Adipocyte (in vitro differentiated cells): ENCODE measurements at places on chromosomes 13 and 19.
A peak's percentile ranks its signal among the peaks of the same experiment; 100 is the strongest.

- DNase-seq: peak; percentile 38
Observed at GRCh38 chr13:23752111-23753001, 136.8 kb downstream of the MIPEP start.

- DNase-seq: no peak
Observed at GRCh38 chr19:40235238-40236025, 8.9 kb upstream of the CCNP start.

- DNase-seq: no peak
Observed at GRCh38 chr13:73985783-73986182, 148.4 kb downstream of the KLF12 start.

DNA sequence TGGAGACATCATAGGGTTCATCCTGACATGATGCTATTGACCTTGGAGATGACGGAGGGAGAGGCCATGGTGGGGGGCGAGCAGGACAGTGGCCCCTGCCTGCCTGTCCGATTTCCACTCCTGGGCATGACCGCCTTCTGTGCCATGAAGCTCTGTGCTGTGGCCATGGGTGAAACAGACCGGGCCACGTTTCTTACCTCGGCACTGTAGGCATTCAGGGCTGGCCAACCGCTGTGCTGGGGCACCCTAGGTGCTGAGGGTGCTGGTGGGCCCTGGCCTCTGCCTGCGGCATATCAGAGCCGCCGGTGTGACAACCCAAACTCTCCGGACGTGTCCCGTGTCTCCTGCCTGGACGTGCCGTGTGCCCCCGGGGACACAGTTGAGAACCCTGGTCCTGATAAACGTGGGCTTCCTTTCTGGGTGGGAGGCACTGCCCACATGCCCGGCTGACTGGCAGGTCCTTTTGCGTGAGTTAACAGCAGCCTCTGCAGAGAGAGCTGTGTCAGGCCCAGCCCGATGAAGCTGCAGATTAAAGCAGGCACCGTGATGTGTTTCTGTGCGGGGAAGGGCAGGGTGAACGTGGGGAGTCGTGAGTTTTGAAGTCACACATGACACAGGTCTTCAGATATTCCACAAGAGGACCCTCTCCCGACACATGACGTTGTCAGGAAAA, 46.5 kb downstream of the TMEM255B start:
- DNase-seq: no peak

GRCh38 chr19:21460686-21461085, 44.7 kb upstream of the ZNF429 start:
- no peak for DNase-seq

DNA sequence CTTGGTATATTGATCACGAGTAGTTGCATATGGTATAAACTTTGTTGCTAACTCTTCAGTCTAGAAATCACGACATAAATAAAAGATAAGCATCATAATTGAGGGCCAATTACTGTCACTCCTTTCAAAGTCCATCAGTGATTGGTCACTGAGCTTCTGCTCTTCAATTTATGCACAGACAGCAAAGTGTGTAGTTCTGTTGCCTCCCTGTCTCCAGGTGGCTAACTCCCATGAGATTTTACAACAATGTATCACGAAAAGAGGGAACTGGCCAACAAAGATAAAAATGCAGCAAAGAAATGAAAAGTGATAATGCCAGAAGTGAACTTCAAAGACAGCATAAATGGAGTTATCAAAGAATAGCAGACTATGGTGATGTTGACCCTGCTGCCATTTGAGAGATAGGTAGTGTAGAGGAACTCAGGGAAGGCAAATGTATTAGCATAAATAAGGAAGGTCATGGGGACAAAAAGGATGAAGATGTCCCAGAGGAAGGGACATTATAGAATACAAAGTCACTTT, 12.7 kb upstream of the TNFSF14 start:
- DNase-seq: no peak

DNA sequence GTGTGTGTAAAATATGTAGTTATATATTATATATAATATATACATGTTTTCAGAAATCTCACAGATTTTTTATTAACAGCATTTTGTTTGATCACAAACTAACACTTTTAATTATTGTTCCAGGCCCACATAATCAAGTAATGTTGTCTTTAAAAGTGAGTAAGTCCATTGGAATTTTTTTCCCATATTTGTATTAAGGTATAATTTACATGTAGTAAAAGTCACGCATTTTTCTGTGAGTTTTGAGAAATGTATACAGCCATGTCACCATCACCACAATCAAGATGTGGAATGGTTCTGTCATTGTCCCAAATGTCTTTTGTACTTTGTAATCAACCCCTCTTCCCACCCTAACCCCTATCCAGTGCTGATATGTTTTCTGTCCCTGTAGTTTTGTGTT, 120.0 kb upstream of the RFC3 start:
- no peak for DNase-seq

- no peak for DNase-seq
Observed at GRCh38 chr19:19263886-19264487, 9.1 kb downstream of the TM6SF2 start.

- DNase-seq: no peak
Observed at GRCh38 chr19:2157452-2157851, 6.1 kb upstream of the AP3D1 start.

DNA sequence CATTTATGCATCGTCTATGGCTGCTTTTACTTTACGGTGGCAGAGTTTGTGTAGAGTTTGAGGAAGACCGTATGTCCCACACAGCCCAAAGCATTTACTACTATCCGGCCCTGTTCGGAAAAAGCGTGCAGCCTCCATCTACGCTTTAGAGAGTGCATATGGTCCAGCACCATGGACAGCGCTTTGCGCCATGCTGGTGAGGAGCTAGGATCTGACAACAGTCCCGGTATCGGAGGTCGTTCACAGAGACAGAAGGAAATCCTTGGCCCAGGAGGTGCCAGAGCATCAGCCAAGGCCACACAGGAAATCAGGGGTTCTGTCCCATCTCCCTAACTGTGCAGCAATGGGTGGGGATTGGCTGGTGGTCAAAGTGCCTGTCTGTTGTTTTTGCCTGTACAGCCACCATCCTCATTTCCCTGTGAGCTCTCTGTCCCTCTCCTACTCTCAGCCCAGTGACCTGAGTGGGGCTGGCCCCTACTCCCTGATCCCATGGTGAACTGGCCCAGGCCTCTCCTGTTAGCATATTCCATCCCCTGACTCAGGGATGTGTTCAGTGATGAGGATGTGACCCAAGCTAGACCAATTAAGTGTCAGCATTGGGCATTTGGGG, 16.2 kb upstream of the PRODH2 start:
- DNase-seq: peak; percentile 81

GRCh38 chr13:23715762-23716235, 145.6 kb downstream of the TNFRSF19 start:
- no peak for DNase-seq

GRCh38 chr13:51167393-51168191, 54.6 kb upstream of the FAM124A start:
- no peak for DNase-seq

GRCh38 chr13:105345131-105345530, 1190.3 kb downstream of the EFNB2 start:
- DNase-seq: no peak

GRCh38 chr19:38255383-38256014, 675 bp downstream of the PPP1R14A start:
- DNase-seq: no peak

- no peak for DNase-seq
Observed at GRCh38 chr19:54790711-54791110, 12.7 kb upstream of the KIR2DL4 start.

DNA sequence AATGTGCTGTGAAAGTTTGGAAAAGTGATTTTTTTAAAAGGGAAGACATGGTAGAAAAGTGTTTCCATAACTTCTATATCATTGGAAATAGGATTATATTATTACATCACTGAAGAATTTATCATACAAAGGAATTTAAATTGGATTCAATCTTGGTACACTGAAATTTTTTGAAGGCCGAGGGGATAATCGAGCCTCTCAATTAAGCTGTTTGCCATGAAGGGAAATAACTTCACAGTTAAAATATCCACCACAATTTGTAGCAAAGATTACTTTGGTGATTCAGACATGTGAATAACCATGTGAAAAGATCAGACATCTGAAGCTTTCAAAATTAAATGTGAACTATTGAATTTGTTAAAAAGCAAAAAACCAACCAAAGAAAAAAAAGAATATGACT, 215.3 kb downstream of the KLF5 start:
- DNase-seq: peak; percentile 33

DNA sequence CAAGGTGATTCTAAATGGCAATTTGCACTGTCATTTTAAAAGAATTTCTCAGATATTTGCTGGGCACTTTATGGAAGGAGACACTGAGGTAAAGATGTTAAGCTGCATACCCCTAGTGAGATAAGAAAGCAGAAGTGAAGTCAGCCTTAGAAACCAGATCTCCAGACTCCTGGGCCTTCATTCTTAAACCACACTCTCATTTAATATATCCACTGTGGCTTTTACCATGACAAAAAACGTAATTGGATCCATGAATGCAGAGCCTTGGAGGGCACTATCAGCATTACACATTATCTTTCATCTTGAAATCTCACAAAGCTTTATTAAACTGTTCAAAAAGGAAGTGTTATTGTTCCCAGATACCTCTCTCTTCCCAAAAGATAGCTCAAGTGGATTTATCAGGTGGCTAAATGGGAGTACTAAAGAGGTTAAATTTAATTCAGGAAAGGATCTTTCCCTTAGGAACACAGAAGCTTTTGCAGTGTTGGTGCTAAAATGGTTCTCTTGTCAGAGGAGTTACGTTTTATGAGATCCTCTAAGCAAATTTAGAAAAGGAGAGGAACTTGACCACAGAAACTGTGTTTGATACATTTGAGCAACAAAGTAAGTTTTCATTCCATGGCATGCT, 1060.4 kb downstream of the EFNB2 start:
- no peak for DNase-seq

GRCh38 chr19:5632657-5633056, 9.8 kb downstream of the SAFB start:
- DNase-seq: no peak

DNA sequence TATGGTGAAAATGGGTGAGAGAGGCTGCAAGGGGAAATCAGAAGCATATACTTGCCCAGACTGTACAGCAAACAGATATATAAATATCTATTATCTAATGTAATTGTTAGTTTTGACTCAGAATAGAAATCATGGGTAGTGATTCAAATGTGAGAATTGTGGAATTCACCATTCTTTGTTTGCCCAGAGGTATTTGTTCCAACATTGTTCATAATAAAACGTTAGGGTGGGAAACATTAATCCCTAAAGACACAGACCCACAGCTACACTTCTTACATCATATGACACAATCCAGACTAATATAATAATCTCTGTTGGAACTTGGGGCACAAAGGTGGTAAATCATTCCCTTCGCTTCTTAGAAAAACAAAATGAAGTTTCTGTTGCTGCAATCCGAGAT, 646.5 kb upstream of the SLITRK6 start:
- DNase-seq: no peak

DNA sequence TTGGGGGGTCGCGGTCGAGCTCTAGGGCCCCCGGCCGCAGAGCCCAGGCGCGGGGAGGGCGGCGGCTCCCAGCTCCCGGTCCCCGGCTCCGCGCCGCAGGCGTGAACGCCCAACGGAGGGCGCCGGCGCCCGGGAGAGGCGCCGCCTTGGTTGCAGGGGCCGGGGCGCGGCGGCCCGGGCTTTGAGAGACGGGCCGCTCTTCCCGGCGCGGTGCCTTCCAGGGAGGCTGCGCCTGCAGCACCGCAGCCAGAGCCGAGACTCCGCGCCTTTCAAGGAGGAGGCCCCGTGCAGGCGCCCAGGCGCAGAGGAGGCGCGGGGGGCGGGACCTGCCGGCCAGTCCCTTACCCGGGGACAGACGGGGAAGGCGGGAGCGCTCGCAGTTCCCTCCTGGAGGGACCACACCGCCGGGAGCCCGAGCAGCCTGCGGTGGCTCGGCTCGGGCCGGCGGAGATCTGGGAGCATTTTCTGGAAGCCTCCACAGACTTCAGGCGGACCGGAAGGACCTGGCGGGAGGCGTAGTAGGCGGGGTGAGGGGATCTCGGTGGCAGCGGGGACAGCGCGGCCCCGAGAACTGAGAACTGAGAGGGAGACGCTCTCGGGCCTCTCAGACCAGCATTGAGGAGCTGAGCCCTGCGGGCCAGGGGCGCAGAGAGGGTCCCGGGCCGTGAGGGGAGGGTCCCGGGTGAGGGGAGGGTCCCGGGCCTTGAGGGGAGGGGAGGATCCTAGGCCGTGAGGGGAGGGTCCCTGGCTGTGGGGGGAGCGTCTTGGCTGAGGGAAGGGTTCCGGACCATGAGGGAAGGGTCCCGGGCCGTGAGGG, 25.5 kb upstream of the MCF2L start:
- peak; percentile 59 for DNase-seq

DNA sequence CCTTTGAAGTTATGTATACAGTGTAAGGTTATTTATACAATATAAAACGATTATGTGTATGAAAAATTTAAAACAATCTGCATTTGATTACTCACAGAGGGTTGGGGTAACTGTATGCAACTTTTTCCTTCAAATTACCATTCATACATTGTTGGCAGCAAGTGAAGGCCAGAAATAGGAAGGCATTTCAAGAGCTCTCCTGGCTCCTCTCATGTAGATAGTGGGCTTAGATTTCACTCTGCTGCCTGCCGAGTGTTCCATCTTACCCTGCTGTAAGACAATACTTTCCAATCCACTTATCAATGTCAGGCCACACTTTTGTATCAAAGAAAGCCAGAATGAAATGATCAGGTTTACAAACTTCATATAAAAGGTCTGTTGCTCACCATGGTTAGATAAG, 245.2 kb downstream of the DNAJC15 start:
- DNase-seq: peak; percentile 55

DNA sequence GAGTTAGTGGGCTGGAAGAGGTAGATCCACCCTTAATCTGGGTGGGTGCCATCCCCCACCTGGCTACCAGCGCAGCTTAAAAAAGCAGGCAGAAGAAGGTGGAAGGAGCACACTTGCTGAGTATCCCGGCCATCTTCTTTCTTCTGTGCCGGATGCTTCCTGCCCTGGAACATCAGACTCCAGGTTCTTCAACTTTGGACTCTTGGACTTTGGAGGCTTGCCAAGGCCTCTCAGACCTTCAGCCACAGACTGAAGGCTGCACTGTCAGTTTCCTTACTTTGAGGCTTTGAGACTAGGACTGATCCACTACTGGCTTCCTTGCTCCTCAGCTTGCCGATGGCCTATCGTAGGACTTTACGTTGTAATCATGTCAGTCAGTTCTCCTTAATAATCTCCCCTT, 127.6 kb upstream of the GPC6 start:
- DNase-seq: no peak

DNA sequence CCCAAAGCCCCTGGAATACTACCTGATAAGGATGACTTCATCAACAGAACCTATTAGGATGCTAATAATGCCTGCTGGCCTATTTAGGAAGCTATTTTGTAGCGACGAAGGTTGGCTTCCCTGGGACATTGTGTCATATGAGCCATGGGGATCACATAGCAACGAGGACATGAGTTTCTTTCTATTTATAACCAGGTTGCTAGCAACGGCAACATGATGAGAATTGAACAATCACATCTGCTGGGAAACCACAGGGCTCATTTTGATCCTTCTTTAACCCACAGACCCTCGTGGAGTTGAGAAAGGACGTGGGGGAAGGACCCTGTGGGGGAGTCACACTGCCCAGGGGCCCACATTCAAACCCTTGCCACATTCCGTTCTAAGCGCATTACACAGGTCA, 172.2 kb downstream of the COL4A1 start:
- DNase-seq: no peak
